GM12878 (cell line): ENCODE measurements at places on chromosomes 16 and 17.

- no peak for DNase-seq
These were observed 81.4 kb upstream of the CRHR1 start for GRCh38 chr17:45702666-45703266.

DNA sequence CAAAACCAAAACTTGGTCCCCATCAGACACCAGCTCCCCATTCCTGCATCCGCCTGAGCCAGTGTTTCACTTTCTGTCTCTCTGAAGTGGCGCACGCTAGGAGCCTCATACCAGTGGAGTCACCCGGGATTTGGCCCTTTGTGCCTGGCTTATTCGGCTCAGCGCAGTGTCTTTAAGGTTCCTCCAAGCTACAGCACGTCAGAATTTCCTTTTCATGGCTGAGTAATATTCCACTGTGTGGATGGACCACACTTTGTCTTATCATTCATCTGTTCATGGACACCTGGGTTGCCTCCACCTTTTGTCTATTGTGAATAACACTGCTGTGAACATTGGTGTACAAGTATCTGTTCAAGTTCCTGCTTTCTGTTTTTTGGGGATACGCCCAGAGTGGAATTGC, 45.2 kb upstream of the CHMP6 start:
- DNase-seq = no peak

DNA sequence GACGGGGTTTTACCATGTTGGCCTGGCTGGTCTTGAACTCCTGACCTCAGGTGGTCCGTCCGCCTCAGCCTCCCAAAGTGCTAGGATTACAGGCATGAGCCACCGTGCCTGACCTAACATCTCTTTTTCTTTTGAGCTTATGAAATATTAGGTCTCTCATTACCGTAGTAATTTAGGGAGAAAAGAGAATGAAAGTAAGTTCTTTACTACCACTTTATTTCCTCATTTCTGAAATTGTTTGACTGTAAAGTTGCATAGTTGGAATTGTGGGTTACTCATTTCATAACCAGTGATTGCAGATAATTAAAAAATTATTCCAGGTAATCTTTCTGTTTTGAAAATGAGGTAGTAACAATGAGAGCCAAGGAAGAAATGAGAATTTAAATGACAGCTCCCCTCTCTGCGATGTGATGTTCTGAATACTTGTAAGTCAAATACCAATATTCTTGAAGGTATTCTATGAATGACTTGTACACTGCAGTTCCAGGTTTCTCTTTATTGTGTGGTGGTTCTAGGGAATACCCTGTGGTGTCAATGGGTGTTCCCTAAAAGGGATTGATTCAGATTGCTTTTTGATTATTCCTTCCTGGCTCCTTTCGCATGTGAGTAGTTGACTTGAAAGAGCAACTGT, 28.3 kb downstream of the MAP2K4 start:
- DNase-seq = no peak

DNA sequence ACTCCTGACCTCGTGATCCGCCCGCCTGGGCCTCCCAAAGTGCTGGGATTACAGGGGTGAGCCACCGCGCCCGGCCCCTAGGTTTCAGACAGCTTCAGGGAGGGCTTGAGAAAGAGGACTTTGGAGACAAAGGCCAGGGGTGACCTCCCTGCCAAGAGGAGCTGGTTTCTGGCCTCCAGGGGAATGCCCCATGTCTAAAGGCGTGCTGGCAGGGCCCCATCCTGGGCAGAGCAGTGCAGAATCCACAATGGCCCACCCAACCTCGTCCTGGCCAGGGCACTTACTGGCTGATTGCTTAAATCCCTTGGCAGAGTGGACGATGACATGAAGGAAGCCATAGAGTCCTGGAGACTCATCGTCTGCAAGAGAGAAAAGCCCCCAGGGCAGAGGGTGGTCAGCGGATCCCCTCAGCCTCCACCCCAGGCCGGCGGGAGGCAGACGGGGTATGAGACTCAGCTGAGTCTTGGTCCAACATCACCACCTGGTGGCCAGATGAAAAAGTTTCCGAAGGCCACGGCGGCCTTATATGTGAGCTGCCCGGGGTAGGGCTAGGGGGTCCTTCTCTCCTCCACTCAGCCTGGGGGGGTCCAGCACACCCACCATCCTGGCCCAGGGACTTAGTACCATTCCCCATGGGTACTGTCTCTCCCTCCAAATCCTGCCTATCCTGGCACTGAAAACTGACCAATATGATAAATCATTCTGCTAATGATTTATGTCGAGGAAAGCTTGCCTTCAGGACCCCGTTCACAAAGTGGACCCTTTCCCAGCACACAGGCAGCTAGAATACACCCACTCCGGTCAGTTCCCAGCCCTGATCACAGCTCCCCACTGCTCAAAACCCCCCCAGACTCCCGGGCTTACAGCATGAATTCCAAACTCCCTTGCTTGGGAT, 59.1 kb downstream of the TIMM22 start:
- DNase-seq = no peak

GRCh38 chr16:610513-611381, 20.0 kb upstream of the WFIKKN1 start:
- DNase-seq = no peak

- DNase-seq = no peak
These were observed 389 bp downstream of the DUS1L start for GRCh38 chr17:82065193-82065637.

- no peak for DNase-seq
These were observed 863.5 kb downstream of the KCNJ2 start for GRCh38 chr17:71032746-71033273.

DNA sequence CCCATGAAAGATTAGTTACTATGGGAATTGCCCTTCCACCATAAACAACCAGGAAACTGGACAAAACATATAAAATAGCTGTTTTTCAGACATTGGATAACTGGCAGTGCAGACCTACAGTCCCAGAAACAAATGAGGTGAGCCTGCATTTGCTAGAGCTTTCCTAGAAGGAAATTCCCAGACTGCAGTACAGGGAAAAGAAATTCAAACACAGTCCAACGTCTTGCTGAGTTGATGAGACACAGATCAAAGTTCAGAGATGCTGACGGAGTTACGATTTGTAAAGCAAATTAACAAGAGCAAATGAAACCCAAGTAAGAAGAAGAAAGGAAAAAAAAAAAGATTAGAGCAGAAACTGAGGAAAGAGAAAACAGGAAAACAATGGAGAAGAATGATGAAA, 41.3 kb upstream of the MNT start:
- no peak for DNase-seq

DNA sequence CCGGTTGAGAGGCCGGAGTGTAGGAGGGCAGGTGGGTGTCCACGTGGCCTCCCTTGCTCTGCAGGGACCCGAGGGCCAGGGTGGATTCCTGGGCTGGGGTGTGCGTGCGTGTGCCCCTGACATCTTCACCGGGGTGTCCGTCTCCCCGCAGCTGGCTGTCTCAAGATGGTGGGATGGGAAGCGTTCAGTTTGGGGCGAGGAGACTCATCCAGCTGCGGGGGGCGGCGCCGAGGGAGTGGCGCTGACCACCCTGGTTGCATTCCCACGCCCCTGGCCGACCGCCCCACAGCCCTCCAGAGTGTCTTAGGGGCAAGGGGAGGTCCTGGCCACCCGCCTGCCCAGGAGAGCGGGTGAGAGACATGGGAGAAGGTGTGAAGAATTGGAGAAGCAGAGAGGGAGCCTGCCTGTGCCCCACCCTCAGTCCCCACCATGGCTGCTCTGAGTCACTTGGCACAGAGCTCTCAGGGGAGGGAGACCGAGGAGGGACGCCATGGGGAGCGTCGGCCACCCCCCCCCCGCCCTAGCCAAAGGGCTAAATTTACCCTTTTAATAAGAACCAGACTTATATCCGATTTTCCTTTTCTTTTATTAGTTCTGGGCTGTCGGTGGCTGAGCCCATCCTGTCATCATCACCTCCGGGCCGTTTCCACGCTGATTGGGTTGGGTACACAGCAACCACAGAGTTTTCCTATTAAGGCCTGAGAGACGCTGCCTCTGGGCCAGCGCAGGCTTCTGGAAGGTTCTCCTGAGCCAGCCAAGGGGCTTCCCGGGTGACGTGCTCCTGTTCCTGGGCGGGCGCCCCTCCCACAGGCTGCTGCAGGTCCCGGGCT, 22.0 kb downstream of the BAHCC1 start:
- DNase-seq = no peak

DNA sequence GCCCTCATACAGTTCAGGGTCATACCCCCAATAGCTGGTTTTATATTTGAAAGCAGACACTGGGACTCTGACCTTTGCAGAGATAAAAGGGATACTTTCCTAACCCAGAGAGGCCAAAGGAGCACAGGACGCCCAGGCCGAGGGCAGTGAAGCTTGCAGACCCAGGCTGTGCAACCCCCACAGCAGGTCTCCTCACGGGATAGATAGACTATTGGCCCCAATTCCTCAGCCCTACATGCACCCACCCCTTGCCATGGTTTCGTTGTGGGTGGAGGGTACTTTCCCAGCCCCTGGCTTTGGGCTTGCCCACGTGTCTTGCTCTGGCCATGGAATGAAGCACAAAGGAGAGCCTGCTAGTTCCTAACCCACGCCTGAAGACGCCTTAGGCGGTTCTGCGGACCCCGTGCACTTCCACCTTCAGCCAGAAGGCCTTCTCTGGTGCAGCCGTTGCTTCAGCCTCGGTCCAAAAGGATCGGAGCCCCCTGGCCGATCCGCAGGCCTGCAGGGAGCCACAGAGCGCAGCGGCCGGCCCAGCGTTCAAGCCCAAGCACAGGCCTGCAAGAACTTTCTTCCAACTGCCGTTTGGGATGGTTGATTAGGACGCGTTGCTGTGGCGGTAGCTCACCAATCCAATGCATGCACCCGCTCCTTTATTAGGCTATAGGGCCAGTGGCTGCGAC, 9.8 kb upstream of the BRCA1 start:
- DNase-seq = no peak

DNA sequence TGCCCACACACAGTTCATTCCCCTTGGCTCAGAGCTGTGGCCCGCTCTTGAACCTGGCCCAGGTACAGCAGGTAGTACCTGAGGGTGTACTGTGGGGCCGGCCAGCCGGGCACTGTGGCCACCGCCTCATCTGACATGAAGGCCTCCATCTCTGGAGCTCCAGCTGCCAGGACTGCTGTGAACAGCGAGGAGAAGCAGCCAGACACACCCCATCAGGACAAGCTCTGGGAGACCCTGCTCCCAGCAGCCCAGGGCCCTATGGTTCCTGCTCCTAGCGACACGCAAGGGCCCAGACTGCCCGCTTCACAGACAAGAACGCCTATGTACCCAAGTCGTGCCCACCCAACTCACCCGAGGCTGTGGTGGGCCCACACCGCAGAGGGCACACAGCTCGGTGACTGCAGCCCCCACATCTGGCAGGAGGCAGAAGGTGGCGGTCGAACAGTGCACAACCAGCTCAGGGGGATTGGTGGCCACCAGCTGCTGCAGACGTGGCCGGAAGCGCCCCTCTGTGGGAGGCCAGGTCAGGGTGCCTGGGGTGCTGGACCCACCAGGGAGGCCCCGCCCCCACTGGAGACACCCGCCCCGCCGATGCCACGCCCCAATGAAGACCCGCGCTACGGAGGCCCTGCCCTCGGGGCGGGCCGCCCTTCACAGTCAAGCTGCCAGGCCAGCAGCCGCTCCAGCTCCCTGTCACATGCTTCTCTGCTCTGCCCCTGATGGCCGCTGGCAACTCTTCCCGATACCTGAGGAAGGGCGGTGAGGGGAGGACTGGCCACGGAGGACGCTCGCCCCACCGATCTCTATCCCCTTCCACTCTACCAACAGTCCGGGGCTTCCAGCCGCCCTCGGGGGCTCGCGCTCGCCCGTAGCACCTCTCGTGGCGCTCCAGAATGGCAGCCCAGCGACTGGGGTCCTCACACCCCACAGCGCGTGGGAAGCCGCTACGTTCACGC, 1.1 kb upstream of the STUB1 start:
- DNase-seq = no peak

DNA sequence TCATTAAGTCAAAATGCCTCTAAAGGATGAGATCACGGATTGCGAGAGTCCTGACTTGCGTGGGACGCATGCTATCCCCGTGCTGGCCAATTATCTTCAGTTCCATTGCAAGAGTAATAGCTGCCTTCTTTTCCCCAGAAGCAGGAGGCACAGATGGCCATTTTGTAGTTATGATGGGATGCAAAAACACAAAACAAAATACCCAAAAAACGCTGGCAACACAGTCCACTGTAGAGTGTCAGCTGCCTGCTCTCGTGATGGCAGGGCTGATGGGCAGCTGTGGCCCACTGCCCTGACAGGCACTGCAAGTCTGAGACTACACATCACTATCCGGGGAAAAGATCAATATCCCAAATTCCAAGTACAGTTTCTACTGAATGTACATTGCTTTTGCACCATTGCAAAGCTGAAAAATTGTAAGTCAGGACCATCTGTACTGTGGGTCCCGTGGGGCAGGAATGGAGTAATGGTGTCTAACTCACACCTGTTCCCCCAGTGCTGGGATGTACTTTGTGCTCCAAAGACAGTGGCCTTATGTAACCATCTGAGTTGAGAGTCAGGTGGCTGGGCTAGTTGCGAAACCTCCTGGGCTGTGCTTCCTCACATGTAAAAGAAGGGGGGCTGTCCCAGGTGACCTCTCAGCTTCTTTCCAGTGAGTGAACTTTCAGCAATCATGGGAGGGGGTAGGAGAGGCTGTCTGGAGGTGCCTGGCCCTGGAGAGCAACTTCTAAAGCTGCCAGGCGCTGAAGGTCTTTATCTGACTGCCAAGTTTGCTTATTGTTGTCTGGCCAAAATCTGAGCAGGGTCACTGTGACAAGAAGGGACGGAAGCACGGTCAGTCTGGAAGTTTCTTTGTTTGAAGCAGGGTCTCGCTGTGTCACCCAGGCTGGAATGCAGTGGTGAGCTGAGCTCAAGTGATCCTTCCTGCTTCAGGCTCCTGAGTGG, 4.7 kb downstream of the SLC47A1 start:
- DNase-seq = no peak

GRCh38 chr17:29573871-29574731, 5.6 kb downstream of the TP53I13 start:
- no peak for DNase-seq

GRCh38 chr16:87352818-87353217, 30.8 kb downstream of the FBXO31 start:
- no peak for DNase-seq

- DNase-seq = no peak
These were observed 84.5 kb downstream of the XYLT1 start for GRCh38 chr16:17386229-17386628.

DNA sequence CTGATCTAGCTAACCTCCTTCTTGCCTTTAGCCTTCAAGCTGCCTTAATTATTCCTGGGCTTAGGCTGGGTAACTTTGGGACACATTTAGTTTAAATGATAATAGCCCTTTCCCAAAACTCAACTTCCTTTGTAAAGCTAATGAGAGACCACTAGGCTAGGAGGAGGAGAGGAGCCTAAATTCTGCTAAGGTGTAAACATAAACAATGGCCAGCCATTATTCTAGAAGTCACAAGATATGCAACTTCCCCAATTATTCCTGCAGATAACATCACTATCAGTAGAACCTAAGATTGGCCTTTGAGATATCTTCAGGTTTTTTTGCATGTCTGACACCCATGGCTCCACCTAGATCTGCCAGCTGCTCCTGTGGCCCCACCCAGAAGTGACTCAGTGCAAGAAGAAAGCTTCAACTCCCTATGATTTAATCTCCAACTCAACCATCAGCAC, 131.2 kb upstream of the FAM20A start:
- DNase-seq = no peak

- no peak for DNase-seq
These were observed 59.7 kb downstream of the RNF112 start for GRCh38 chr17:19470530-19471261.

- no peak for DNase-seq
These were observed 478.8 kb upstream of the HSBP1 start for GRCh38 chr16:83328936-83329335.

GRCh38 chr16:11679250-11679649, 11.0 kb downstream of the SNN start:
- no peak for DNase-seq

- DNase-seq = no peak
These were observed 27.8 kb downstream of the KNOP1 start for GRCh38 chr16:19690196-19690595.
